ENCODE measurements at places on chromosomes 5 and 9.

GRCh38 chr5:109678447-109678846, 11.3 kb upstream of the MAN2A1 start:
- DNase-seq, result no peak

GRCh38 chr9:112501287-112501686, 14.7 kb downstream of the KIAA1958 start:
- DNase-seq, result no peak

DNA sequence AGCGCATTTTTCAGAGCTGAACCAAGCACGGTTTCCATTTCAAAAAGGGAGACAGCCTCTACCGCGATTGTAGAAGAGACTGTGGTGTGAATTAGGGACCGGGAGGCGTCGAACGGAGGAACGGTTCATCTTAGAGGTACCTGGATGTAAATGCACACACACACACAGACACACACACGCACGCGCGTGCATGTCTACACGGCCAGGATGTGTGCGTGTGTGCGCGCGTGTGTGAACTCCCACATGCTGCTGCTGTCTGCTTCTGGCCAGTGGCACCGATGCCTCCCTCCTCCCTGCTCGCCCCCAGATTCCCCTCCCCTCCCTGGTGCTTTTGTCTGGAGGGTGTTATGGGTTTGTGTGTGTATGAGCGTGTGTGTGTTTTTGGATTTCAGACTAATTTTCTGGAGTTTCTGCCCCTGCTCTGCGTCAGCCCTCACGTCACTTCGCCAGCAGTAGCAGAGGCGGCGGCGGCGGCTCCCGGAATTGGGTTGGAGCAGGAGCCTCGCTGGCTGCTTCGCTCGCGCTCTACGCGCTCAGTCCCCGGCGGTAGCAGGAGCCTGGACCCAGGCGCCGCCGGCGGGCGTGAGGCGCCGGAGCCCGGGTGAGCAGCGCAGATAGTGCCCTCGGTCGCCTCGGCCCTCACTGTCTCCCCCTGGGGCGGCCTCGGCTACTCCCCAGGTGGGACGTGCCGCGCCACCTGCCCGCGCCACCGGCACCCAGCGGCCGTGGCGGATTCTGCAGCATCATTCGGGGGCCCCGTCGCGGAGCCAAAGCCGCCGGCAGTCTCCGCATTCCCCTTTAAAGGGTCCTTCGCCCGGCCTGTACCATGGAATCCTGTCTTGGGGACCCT, at the start of gene NTRK2:
TSS of gene NTRK2 (plus strand) at position 442 of the 850 bp plus-strand sequence. CDS start 1,020 bp downstream, outside the sequence.
- no peak for DNase-seq

GRCh38 chr5:122076050-122076461, 2.0 kb downstream of the LOX start:
- DNase-seq, result no peak

GRCh38 chr5:59685191-59685530, 208.4 kb downstream of the PDE4D start:
- no peak for DNase-seq

DNA sequence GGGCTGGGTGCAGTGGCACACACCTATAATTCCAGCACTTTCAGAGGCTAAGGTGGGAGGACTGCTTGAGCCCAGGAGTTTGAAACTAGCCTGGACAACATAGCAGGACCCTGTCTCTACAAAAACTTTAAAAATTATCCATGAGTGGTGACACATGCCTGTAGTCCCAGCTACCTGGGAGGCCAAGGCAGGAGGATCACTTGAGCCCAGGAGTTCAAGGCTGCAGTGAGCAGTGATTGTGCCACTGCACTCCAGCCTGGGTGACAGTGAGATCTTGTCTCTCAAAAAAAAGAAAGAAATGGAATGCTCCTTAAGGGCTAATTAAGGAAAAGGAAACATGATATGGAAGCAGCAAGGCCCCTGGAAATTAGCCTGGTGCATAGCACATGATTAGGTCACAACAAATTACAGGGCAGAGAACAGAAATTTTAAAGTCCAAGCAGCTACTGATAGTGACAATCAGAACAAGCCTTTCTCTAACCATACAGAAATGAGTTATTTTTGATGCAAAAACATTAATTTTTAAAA, 19.5 kb downstream of the ANKH start:
- DNase-seq, result no peak

DNA sequence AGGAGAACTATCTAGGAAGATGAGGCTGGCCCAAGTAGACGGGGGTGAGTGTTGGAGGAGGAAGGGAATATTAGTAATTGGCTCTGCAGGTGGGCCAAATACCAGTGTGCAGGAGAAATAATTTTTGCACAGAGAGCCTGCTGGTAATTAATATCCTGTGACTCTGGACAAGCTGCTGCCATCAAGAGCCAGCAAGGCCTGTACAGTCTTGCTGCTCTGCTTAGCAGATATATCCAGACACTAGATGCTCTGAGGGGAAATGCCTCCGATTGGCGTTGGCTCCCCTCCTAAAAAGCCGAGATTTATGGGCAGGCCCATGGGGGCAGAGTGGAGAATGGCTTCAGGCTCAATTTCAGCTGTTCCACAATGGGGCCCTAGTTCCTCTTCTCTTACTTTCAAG, 29.6 kb upstream of the ASTN2 start:
- DNase-seq, result no peak

- DNase-seq, result no peak
Measured at GRCh38 chr5:77208507-77209163, 1.8 kb upstream of the PDE8B start.

DNA sequence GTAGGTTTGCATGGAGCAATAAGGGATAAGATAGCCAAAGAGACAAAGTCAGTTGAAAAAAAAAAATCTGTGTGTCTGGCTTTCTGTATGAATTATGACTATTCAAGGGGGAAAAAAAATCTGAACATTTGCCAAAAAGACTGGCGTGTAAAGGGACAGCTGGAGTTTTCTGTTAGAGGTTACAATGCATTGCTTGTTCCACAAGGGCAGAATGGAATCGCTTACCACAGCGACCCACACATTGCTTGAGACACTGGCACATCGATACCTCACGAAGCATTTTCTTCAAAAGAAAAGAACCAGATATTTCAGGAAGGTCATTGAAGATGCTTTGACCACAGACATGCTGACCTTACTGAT, 327.8 kb downstream of the TMEM167A start:
- no peak for DNase-seq

DNA sequence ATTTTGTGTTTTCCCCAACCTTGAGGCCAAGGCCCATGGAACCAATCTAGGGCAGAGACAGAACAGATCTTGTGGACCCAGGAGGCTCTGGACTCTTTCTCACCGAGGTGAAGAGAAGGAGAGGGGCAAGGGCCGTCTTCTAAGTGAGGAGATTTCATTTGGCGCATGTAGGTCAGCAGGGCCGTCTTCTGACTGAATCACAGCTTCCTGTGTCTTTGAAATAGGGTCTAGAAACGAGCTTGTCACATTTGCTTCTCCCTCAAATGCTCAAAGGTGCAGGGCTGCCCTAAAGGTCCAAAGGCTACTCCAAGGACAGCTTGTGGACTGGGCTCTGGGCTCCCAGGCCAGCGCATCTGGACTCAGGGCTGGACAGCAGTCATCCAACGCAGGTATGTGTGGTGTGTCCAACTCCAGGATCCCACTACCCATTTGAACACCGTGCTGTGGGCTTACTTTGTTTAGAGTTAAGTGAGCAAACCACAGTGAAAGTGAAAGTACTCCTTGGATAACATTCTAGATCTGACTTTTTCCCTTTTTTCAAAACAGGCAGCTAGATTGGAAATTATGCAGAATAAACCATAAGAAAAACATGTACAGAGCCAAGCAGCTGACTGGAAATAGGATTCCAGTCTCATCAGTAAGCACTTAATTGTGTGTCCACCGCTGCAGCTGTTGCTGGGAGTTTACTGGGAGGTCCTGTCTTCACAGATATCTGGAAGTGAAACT, 357.0 kb downstream of the GADD45G start:
- no peak for DNase-seq

- DNase-seq, result no peak
Measured at GRCh38 chr5:12277504-12278192, 373.4 kb upstream of the CTNND2 start.

DNA sequence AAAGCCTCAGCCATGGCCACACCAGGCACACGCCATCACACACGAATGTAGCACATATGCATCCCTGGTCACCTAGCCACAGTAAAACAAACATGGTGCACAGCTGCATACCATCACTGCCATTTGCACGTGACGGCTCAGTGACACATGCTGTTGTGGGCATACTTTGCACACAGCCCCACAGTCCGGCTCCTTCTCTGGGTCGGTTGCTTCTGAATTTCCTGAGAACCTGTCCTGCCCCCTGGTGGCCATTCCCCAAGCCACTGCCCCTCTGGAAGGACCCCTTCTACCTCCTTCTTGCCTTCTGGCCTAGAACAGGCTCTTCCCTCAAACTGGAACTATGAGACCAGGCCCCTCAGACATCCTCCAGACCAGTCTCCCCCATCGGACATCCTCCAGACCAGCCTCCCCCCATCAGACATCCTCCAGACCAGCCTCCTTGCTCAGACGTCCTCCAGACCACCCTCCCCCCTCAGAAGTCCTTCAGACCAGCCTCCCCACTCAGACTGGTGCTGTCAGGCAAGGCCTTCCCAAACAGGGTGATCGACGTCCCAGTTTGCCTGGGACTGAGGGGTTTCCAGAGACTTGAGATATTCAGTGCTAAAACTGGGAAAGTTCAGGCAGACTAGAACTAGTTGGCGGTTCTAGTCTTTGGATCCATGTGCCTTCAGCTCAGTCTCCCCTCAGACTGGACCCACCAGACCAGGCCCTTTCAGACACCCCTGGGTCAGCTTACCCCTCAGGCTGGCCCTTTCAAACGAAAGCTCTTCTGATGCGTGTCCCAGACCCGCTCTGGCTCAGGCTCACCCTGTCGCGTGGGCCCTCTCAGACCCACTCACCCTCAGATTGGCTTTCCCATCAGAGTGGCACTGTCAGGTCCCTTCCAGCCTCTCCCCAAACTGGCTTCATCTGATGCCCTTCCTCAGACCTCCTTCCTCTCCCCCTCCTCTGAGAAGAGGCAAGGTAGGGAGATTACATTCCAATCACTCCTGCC, 24.3 kb upstream of the ENHO start:
- DNase-seq, result peak; percentile 17

DNA sequence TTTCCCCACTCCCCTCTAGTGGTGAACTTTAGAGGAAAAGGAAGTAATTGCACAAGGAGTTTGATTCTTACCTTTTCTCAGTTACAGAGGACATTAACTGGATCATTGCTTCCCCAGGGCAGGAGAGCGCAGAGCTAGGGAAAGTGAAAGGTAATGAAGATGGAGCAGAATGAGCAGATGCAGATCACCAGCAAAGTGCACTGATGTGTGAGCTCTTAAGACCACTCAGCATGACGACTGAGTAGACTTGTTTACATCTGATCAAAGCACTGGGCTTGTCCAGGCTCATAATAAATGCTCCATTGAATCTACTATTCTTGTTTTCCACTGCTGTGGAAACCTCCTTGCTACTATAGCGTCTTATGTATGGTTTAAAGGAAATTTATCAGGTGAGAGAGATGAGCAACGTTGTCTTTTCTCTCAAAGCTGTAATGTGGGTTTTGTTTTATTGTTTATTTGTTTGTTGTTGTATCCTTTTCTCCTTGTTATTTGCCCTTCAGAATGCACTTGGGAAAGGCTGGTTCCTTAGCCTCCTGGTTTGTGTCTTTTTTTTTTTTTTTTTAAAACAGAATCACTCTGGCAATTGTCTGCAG, 25.3 kb downstream of the SLC22A5 start:
- DNase-seq, result no peak

DNA sequence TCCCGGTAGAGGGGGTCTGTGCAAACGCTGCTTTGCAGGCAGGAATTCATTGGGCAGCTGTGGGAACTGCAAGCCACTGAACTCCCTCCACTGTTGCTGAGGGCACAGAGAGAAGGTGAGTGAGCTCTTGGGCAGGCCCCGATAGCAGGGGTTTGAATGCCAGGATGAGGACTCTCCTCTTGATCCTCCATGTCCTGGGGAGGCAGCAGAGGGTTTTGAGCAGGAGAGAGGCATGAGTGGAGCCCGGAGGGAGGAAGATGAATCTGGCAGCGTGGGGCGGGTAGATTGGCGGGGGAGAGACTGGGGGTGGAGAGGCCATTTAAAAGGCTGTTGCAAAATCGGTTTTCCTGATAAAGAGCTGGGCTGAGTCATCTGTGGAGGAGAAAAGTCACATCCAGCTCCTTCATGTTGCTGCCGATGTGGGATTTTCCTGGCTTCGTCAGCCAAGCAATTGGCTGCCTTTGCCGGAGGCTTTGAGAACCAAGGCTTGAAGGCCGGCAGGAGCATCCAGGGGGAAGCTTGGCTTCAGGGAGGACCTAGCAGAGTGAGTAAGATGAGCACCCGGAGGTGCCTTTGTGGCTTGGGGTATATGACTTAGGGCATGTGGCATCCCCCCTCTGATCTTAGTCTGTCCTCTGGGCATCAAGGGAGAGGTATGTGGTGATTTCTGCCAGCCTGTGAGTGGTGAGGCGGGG, at the start of gene SYNPO:
TSS of gene SYNPO (plus strand) at position 350 of the 695 bp plus-strand sequence. CDS start 7,616 bp downstream, outside the sequence.
- no peak for DNase-seq

- DNase-seq, result no peak
Measured at GRCh38 chr5:57119031-57119430, 54.8 kb upstream of the GPBP1 start.

DNA sequence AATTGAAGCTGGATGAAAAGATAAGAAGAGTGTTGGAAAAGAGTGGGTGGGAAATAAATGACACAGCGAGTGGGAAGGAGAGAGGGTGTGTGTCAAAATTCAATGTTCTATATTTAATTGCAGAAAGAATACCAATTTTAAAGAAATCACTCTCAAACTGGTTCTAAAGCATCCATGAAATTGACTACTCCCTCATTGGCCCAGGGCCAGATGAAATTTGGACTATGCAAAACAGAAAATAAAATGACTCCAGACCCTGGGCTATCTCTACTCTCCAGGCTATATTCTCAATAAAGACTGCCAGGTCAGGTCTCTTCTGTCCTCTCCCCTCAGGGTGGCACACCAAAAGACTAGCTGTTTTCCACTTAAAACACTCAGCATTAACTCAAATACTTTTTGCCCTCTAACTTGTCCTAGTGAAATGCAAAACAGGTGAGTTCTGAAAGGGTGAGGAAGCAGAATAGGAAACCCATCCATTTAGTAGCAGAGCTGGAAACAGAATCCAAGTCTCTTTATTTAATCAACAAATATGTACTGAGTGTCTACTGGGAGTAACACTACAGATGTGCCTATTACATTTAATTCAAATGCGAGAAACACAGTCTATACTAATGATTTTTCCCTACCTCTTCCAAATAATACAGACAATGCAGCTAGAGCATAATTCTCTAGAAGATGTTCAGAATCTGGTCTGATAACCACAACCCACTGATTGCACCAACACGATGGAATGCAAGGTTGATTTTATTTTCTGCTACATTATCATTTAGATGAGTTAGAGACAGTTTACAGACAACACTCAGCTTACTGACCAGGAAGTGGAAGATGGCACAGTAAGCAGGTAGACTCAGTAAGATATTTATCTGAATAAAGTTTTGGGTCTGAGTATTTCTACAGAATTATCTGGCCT, 42.1 kb downstream of the EFCAB9 start:
- no peak for DNase-seq

DNA sequence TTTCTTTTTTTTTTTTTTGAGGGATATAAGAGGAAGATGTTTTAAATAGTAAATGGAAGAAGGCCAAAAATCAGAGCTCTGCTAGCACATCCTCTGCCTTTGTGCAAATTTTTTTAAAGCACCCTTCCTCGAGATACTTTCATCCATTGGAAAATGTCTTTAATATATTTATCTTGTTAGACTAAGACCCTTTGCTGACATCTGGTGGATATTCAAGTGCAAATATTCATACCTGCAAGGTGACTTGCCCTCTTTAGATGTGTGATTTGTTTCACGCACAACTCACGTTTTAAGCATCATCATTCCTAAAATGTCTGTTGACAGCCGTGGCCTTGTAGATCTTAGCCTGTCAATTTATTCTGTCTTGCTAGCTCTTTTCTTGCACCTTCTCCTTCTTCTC, 258.5 kb downstream of the AGTPBP1 start:
- no peak for DNase-seq

Data from activated CD4-positive, alpha-beta T cell treated with anti-CD3 and anti-CD28 coated beads for 1 hour (primary cell).